ENCODE measurements at places on chromosomes 3 and 15.

- no peak for DNase-seq
Observed at GRCh38 chr15:35842631-35843030, 296.7 kb upstream of the DPH6 start.

DNA sequence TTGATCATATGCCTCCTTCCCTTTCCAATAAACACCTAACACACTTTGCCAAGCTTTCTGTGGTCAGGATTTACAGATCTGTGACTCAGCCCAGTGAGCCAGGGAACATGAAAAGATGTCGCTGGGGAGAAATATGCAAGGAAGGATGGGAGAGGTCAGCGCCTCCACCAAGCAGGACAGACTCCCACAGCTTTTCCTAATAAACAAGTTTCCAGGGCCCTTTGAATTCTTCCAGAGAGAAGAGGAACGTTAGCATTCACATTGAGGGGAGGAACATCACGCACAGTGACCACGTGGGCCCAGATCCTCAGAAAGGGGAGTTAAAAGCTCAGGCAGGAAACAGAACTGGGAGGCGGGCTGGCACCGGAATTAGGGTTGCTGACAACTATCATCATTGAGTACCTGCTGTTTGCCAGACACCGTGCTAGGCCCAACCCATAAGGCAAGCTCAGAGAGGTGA lies 33.3 kb upstream of the MRPS22 start:
- no peak for DNase-seq

DNA sequence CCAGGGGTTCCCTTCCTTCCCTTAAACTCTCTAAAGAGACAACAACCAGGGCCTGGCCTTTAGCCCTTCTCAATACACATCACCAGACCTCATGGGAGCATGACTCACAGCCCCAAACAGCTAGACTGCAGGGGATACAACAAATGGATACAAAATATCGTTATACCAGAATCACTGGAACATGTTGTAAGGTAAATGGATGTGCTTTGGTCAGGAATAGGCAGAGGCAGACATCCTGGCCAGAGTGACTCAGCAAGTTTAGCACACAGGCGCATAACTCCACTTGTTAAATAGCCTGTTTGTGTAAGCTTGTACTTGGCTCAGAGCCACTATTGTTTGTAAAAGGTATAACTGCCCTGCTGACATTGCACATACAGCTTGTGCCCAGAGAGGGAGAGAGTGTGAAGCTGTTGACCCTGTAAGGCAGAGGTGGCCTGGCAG lies 18.3 kb downstream of the TMED3 start:
- no peak for DNase-seq

GRCh38 chr15:90680371-90680935 lies 36.7 kb upstream of the BLM start:
- DNase-seq = no peak

- no peak for DNase-seq
Observed at GRCh38 chr3:71260782-71261181, 322.7 kb downstream of the FOXP1 start.

DNA sequence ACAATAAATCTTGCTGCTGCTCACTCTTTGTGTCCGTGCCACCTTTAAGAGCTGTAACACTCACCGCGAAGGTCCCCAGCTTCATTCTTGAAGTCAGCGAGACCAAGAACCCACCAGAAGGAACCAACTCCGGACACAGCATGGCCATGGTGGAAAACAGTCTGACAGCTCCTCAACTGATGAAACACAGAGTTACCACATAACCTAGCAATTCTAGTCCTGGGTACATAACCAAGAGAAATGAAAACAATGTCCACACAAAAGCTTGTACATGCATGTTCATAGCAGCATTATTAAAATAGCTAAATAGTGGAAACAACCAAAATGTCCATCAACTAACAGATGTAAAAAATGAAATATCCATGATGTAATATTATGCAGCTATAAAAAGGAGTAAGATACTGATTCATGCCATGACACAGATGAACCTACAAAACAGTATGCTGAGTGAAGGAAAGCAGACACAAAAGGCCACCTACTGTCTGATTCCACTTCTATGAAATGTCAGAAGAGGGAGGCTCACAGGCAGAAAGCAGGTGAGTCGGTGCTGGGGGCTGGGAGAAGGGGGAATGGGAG lies 36.8 kb downstream of the VGLL4 start:
- DNase-seq = no peak

Measured in stimulated activated CD4-positive, alpha-beta T cell treated with anti-CD3 and anti-CD28 coated beads, Interleukin-12 subunit alpha, Interleukin-12 subunit beta, amount 100 ng/mL, for 48 hours (primary cell).